ENCODE measurements at places on chromosomes 6 and 20. TPM values are rescaled to one million over a fixed set of nuclear protein-coding genes. Genes with fewer than 3 reads are reported as not detected.

GRCh38 chr6:10409731-10410206 lies 5.1 kb downstream of the TFAP2A start:
- DNase-seq: no peak

The PI3 gene
- total RNA-seq: not detected

DNA sequence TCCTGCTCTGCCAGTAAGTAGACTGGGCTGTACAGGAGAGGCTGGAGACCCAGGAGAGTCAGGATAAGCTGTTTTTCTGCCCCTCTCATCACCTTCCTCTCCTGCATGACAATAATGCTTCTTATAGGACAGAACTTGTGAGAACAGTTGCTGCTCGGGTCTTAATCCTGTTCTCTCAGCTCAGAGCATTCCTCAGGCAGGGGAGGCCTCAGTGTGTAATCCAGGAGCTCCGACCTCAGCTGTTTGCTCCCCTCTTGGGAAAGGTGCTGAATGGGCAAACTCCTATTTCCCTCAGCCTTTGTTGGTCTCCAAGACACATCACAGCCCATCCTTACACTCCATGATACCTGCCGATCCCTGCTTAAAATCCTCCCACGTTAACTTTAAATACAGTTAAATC lies 134.9 kb upstream of the LRFN2 start:
- no peak for DNase-seq

DNA sequence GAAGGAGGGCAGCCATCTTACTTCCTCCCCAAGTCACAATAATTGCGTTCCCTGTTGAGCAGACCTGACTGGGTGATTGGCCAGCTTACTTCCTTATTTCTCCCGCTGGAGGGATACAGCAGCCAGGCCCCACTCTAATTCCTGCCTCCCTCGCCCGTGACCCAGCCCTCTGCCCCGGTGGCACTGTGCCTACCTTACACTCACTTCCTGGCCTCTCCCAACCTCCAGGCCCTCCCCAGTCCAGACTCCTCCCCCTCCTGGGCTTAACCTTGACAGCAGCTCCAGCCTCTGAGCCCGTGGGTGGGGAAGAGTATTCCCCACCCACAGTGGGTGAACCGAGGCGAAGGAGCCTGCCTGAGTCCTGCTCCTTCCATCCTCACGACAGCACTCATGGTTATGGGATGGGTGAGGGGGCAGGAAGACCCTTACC lies 3.0 kb downstream of the BAK1 start:
- peak; percentile 60 for DNase-seq

The ARHGAP18 gene
- 4.7 TPM for total RNA-seq

GRCh38 chr6:25222006-25222678 lies 57.0 kb upstream of the CARMIL1 start:
- no peak for DNase-seq

DNA sequence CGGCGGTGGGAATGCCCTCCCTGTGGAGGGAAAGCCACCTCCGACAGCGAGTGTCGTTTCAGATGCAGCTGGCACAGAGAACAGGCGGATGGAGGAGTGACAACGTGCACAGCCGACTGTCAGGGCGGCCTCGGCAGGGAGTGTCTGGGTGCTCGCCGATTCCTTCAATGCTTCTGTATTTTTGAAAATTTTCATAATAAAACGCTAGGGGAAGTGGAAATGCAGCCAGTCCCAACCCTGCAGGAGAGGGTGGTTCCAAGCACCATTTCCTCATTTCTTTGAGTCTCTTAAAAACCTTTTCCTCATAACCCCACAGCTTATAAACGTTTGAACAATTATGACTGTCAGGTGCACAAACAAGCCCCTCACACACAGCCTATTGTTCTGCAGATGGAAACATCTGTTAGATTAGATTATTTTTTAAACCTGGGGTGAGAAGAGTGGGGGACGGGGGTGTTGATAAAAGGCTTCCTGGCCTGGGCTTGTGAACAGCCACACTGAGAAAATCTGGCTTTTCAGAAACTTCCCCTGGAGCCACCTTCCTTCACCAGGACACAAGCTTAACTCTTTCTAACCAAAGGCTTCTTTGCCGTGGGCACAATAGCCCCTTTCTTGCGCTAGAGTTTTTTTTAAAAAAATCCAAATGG lies 228.9 kb downstream of the ANKRD60 start:
- DNase-seq: no peak

DNA sequence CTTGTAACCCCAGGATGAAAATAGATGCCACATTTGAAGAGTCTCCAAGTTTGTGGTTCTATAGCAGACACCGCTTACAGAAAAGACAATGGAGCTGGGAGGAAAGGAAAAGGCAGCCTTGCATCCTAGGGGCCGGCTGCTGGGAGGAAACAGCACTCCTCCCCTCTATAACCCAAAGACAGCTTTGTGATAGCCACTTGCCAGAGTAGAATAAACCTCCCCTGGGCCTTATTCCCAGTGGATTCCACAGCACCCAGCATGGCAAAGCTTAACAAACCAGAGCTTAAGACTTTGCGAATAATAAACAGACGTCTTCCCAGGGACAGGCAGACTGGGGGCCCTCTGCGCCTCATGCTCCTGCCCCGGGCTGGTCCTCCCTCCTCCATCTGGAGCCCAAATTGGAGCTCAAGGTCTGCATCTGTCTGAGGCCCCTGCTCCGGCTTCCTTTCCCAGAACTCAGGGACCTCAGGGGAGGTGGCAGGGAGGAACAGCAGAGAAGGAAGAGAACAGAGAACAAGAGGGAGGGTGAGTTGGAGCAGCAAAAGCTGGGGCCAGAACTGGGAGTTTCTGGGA lies 8.8 kb upstream of the TAF8 start:
- no peak for DNase-seq

The KIAA1755 gene
- 2.7 TPM for total RNA-seq

The TNFAIP3 gene
- 8.8 TPM for total RNA-seq

The HCRTR2 gene
- total RNA-seq: not detected

The MLIP gene
- total RNA-seq: 18.4 TPM

The MRPS18B gene
- 53.3 TPM for total RNA-seq

DNA sequence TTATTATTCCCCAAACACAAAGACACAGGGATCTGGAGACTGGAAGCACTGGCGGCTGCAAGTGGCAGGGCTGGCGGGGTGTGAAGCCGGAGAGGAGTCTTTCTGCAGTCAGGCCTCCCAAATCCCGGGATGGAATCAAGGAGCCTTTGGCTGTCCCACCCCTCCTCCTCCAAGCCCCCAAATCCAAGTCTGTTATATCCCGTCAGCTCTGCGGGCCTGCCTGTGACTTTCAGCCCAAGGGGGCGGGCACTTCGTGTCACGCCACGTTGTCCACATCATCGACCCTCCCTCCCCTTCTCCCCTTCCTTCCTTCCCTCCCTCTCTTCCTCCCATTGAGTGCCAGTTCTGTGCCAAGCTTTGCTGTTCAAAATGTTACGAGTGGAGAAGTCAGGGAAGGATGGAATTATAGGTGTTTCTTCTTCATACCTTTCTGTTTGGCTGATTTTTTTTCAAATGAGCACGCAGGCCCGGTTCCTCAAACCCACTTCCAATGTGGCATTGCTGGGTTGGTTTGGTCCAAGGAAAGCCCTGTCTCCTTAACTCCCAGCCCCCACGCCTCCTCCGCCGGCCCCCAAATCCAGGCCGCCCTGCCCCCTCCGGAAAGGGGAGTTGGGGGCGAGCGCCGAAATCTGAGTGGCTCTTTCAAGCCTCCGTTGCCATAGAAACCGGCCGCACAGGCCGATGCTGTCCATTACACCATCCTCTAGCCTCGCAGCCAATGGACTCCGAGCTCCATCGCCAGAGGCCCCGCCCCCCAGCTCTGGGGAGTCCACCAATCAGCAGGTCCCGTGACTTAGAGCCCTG lies 12.7 kb downstream of the ZCCHC3 start:
- peak; percentile 82 for DNase-seq

GRCh38 chr6:57108691-57109090 lies 18.7 kb downstream of the ZNF451 start:
- DNase-seq: no peak

DNA sequence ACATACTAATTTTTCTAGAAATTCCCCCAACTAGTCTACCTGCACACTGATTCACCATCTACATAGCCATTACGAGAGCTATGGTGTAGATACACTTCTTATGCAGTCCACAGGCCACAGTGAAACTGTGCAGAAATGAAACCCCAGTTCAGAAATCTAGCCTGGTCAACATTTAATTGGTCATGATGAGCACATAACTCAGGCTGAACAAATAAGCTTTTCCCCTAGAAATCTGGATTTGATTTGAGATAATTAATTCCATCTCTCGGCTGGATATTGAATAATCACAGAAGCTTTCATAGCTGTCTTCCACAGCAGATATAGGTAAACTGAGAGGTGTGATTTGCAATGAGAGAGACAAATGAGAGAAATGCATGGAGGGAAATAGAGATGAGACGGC lies 22.6 kb upstream of the TINAG start:
- DNase-seq: no peak

All from left lobe of liver (tissue), 2 donors.